ENCODE measurements at places on chromosomes 7 and 10.

GRCh38 chr10:100744987-100745881 is at the start of gene PAX2:
TSS of gene PAX2 (plus strand) at chr10:100745582. CDS start at chr10:100746261, 679 bp downstream.
- DNase-seq: no peak

DNA sequence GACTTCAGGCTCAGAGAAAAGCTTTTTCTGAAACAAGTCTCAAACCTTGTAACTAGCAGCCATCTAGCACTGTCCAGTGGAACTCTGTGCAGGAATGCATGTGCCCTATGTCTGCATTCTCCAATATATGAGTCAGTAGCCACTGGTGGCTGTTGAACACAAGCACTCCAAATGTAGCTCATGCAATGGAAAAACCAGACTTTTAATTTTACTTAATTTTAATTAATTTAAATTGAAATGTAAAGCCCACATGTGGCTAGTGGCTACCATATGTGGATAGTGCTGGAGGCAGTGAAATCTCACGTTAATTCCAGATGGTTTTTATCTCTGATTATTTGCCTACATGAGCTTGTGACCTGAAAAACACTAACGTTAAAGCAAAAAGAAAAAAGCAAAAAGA is 225.1 kb downstream of the GATA3 start:
- DNase-seq: no peak

- no peak for DNase-seq
These were observed 62.3 kb upstream of the NKX6-2 start for GRCh38 chr10:132848291-132848701.

GRCh38 chr10:114257498-114257897 is 18.4 kb downstream of the VWA2 start:
- DNase-seq: no peak

- DNase-seq: no peak
These were observed 30.5 kb downstream of the CFAP43 start for GRCh38 chr10:104201636-104202035.

GRCh38 chr10:48595539-48595932 is 9.3 kb downstream of the ARHGAP22 start:
- DNase-seq: no peak

DNA sequence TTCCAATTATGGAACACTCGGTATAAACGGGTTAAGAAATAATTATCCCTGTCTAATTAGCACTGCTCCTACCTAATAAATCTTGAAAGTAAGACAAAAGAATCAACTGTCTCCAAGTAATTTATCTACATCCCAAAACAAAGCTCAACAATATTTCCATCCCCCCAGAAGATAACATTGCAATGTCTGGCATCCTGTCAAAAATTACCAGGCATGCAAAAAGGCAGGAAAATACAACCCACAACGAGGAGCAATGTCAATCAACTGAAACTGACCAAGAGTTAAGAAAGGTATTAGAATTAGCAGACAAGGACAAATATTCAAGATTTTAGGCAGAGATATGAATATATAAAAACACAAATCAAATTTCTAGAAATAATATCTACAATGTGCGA is 84.5 kb upstream of the SVIL start:
- no peak for DNase-seq

GRCh38 chr7:47552621-47553020 is 29.3 kb downstream of the TNS3 start:
- no peak for DNase-seq

DNA sequence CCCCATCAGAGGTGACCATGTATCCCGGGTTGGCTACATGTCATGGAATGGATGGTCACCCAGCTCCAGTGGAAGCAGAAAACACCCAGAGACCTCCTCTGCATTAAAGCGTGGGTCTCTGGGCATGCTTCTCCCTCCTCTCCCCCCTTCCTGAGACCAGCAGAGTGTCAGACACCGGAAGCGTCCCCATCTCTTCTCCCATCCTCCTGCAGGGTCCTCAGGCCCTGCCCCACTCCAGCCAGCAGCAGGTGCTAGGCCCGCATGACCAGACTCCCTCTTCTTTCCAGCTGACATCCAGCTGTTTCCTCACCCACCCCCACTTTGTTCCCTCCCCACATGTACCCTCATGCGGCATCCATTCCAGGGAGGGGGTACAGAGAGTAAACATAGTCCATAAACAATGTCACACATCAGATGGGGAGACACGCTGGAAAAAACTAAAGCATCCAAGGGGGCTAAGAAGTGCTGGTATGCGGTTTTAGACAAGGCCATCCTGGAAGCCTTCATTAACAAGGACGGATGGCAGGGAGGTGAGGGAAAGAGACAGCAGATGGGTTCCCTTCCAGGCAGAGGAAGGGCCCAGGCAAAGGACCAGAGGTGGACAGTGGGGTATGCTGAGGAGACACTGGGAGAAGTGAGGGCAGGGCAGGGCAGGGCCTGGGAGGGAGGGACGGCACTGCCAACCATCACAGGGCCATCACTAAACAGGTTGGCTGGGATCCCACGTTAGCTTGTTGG is 12.5 kb upstream of the SLC18A3 start:
- DNase-seq: no peak

- no peak for DNase-seq
These were observed 142.0 kb downstream of the PTPRN2 start for GRCh38 chr7:158445421-158446175.

- DNase-seq: no peak
These were observed 20.8 kb downstream of the CYTH3 start for GRCh38 chr7:6251653-6252052.

DNA sequence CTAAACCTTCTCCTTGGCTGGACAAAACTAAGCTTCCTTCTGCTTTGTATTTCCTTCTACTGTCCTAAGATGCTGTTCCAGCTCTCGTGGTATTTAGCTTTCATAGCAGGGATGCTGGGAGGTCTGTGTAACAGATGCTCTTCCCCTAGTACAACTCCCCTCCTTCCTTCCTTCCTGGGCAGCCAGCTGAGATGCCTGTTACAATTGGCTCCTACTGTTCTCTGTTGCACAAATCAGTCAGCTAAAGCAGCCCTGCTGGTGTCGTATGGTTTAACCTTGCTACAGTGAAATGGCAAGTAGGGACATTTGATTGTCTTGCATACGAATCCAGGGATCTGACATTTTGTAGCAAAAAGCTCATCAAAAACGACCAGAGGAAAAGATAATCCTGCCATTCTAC is 143.8 kb downstream of the ARHGAP21 start:
- DNase-seq: no peak

DNA sequence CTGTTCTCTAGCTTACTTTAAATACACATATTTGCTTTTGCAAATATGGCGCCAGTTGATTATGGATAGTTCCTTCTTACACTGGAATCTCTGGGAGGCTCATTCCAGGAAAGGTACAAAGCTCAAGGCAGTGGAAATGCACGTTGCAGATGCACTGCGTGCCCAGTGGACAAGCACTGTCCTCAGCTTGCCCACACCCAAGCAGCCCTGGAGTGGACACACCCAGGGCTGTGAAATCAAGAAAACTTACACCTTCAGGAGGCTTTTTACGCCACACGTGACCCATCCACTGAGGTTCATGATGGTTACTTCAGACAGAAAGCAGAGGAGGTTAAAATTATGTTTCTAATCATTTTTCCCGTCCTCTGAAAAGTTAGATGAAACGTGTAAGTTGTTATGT is 248.5 kb downstream of the VTI1A start:
- DNase-seq: no peak

GRCh38 chr7:4227105-4228010 is 454.7 kb upstream of the FOXK1 start:
- DNase-seq: no peak

DNA sequence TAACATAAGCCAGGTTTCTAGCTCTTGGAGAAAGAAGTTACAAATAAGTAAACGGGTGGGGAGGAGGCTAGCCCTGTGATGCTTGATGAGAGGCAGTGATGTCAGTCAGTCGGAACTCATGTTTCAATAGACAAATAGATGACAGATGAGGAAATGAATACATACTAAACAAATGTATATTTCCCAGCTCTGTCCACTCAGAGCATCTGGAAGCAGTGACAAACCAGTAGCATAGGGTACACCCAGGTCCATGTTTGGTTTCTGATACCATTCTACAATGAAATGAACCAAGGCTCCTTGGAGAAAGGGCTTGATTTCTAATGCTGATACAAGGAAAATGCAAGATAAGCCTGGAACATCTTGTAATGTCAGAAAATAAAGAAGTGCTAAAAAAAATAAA is 30.6 kb downstream of the PODXL start:
- no peak for DNase-seq

DNA sequence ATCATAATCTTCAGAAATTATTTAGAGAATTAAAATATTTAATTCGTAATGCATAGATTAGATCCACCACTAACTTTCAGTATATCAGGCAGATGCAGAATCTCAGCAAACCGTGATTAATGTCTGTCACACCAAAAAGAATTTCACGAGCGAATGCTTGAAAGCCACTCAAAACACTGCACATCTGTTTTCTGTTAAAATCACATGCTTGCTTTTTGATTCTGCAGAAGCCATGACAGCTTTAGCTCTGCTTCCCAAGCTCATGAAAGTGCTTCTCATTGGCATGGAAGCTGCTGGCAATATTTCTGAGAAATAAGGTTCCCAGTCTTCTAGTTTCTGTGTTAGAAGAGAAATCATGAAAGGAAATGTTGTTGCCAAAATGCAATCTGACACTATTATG is 837.8 kb upstream of the LRRN3 start:
- no peak for DNase-seq

DNA sequence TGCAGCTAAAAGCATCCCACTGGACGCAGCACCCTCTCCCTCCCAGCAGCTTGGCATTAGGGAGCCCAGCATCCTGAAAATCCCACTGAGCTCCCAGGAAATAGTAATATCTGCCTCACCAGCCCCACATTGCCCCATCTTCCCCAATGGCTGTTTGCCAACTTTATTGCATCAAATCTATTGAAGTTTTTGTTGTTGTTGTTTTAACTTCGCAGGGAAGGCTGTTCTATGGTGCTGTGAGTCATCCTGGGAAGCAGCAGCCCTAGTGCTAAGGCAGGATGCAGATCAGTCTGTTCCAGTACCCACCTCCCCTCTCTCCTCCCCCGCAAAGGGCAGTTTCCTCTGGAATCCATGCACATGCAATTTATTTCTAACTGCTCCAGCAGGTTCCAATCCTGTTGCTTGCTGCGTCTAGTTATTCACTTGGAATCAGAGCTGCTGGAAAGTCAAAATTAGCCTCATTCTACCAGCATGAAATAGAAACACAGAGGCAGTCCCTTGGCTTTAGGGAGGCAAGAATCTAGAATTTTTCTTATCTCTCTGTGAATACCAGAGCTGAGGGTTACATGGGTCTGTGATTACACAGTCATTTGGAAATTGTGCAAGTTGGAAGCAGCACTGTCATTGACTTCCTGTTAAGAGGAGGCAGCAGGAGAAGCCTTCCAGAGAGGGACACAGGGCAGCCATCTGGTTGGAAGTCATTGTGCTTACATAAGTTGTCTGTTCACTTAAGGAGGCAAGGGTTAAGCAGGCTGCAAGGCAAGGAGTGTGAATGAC is 115.9 kb upstream of the CACUL1 start:
- peak; percentile 19 for DNase-seq

DNA sequence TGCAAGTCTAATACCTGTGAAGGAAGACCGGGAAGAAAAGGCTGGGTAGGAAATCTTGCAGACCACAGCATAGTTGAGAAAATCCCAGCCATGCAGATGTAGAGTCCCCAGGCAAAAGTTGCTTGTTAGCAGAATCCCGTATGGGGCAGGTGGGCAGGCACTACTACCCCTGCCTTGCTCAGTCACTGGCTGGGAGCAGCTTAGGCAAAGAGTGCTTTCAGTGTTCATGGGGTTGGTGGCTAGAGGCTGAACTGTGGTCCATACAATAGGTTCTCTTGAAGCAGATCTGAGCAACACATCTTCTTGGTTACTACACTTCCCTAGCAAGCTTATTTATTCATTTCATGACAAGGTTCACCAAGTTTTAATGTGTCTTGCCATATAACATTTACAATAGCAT is 92.6 kb downstream of the AHCYL2 start:
- DNase-seq: no peak

DNA sequence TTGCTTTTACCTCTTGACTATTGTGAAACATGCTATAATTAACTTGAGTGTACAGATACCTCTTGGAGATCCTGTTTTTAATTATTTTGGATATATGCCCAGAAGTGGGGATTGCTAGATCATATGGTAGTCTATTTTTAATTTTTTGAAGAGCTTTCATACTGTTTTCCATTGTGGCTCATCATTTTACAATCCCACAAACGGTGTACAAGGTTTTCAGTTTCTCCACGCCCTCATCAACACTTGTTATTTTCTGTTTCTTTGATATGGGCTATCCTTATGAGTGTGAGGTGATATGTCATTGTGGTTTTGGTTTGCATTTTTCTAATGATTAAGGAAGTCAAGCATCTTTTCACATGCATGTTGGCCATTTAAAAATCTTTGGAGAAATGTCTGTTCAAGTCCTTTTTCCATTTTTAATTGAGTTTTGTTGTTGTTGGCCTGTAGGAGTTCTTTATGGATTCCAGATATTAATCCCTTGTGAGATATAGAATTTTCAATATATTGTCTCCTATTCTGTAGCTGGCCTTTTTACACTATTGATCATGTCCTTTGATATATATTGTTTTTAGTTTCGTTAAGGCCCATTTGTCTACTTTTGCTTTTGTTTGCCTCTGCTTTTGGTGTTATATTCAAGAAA is 7.5 kb downstream of the AGK start:
- no peak for DNase-seq

DNA sequence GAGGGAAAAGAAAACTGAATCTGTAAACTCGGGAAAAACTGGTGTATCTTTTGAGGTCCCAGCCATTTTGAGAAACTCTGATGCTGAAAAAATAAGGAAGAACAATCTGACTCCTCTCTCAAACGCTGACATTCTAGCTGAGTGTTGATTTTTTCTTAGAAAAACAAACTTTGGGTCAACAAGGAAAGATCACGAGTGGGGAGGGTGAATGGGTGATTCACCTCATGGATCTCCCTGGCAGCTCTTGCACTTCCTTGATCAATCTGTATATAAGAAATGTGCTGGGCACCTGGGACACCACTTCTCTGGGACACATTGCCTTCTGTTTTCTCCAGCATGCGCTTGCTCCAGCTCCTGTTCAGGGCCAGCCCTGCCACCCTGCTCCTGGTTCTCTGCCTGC is at the start of gene PIP:
Gene PIP, plus strand, starts transcription at position 297 of the 400 bp plus-strand sequence. Its CDS starts 40 bp downstream, at position 337.
- DNase-seq: no peak
